Activated CD4-positive, alpha-beta T cell treated with anti-CD3 and anti-CD28 coated beads for 4 hours (primary cell): ENCODE measurements at places on chromosomes 12 and 14.
A peak's percentile ranks its signal among the peaks of the same experiment; 100 is the strongest.

DNA sequence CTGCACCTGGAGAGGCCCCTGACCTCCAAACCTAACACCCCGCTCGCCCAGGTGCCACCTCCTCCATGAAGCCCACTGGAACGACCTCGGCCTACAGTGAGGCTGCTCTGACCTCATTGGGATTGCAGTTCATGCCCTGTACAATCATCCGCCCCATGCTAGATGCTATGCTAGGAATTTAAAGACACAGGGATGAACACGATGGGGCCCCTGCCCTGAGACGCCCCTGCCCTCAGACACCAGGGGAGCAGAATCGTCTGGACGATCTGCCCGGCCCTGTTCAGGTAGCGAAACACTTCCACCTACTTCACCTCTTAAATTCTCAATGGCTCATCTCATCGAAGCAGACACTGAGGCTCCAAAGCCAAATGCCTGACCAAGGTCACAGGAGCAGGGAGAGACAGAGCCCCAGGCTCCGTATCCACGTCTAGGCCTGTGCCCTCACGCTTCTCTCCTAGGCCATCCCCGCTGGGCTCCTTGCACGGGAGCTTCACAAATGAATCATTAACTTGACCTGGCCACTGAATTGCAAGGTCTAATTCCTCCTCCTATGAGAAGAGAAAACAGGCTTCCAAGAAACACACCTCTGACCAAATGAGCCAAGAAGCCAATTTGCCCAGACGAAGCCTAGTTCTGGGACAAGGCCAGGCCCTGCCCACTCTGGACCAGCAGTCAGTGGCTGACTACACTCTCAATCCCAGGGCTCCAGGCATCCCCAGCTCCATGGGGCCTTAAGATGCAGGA, 35.2 kb downstream of the SCARB1 start:
- DNase-seq = no peak

GRCh38 chr12:101854747-101855146, 22.6 kb upstream of the DRAM1 start:
- no peak for DNase-seq

- no peak for DNase-seq
Measured at GRCh38 chr14:27389402-27389801, 791.6 kb upstream of the NOVA1 start.

GRCh38 chr12:27344246-27344645, 11.6 kb downstream of the BMAL2 start:
- no peak for DNase-seq

- DNase-seq = no peak
Measured at GRCh38 chr14:99325016-99325415, 53.0 kb upstream of the BCL11B start.

GRCh38 chr12:96776908-96777307, 130.1 kb upstream of the NEDD1 start:
- DNase-seq = no peak

DNA sequence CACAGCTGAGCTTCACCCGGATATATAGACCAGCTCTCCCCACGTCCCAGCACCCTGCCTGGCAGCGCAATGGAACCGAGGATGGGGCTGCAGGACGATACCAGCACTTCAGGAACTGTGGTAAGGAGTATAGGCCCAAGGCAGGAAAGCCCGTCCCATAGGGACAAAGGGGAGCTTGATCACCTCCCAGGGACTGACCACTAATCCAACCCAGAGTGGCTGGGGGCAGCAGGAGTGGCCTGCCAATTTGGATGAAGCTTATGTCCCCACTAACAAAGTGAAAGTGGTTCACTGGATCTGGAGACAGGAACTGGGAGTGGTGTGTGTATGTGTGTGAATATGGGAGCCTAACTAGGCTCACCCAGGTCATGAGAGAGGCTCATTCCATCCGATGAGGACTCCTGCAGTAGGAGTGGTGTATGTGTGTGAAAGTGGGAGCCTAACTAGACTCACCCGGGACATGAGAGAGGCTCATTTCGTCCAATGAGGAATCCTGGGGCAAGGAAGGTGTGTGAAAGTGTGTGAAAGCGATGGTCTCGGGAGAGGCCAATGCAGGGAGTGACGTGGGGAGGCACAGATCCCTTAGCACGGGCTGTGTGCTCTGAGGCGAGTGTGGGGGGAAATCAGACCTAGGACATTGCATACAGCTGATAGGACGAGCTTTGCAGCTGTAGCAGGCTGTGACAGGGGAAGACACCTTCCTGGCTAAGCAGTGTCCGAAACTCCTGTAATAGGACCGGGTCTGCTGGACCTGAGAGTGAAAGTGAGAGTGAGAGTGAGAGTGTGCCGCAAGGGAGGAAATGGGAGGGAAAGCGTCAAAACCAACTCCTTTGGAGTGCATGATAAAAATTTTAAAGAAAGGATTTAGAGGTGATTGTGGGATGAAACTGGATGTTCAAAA, 25.7 kb downstream of the KLRK1 start:
- DNase-seq = peak; percentile 17

GRCh38 chr14:66380143-66380542, 106.0 kb upstream of the CCDC196 start:
- no peak for DNase-seq

- no peak for DNase-seq
Measured at GRCh38 chr12:64318605-64319004, 72.0 kb downstream of the C12orf56 start.

DNA sequence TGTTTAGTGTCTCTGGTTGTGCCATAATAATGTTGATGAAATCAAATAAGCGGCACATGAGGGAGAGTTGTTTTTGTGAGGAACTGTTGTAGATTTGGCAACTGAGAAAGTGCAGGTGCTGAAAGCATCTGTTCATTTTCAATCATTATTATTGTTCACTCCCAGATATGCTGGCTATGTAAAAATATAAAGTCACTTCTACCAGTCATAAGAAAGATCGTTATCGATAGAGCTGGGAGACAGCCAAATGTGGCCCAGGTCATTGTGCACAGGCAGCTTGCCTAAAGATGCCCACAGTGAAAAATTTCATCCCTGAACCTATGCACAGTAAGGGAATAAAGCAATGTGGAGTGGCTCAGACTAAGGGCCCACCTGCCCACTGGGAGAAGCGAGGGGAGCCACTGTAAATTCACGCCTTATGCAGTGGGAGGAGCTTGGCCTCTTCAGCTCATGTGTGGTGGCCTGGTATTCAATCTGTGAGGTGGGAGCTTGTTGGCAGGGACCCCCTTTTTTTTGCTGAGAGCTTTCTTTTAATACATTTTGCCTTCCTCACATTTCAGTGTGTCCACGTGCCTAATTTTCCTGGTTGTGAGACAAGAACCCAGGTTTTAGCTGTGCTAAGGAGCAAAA, 1490.8 kb upstream of the TMEM132C start:
- DNase-seq = no peak

GRCh38 chr12:103880299-103881142, 39.5 kb upstream of the NT5DC3 start:
- no peak for DNase-seq

DNA sequence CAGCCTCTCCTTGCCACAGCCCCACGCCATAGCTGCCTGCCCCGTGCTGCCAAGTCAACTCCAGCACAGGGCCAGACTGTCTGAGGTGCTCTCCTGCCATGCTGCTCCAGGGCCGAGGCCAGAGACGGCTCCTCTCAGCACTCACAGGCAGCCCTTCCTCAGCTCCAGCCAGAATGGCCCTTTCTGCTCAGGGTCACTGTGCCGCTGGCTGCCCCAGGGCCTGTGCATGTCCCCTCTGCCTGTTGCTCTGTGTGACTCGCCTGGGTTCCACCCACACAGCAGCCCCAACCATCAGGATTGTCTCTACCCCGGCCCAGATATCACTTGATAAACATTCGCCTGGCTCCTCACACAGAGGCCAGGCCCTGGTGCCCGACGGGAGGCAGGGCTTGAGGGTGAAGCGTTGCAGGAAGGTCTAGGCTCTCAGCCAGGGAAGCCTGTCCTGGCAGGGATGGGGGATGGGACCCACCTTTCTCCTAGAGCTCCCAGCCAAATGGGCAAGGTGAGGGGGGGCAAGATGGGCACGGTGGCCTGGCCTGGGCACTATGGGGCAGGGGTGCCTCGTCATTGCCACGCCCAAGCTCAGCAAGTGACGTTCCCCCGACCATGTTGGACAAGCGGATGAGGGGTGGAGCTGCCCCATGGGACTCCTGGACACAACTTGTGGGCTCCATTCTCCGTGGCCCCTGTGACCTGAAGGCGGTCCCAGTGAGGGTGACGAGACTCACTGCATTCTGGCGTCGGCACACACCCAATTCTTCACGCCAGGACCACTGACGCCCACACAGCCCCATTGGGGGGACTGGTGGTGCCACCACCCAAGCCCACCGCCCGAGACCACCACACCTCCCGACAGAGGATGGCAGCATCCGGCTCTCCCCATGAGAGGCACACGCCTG, 27.4 kb upstream of the BTBD6 start:
- no peak for DNase-seq

GRCh38 chr12:5912011-5912410, 33.0 kb downstream of the ANO2 start:
- no peak for DNase-seq

GRCh38 chr12:12943586-12944260, 8.2 kb downstream of the GPRC5D start:
- DNase-seq = no peak

DNA sequence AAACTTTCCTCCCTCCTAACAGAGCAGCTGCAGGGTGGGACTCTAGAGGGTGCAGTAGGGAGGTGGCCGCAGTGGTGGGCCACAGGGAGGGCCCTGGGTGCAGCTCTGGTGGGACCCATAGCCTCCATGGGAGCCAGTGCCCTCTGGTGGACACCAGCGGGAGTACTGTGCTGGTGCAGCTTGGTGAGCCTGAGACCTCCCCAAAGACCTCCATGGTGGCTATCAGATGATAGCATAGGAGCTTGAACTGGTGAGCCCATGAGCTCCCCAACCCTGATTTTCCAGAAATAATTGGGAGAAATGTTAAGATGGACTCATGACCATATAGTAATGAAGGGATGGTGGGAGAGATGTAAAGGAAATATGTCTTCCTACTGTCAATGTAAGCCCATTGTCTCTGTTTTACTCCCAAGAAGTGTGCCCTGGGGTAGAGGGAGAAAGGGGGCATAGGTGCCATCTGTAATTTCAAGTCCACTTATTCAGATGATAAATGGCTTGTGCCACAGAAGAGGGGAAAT, 98.7 kb downstream of the GAS2L3 start:
- DNase-seq = peak; percentile 14

DNA sequence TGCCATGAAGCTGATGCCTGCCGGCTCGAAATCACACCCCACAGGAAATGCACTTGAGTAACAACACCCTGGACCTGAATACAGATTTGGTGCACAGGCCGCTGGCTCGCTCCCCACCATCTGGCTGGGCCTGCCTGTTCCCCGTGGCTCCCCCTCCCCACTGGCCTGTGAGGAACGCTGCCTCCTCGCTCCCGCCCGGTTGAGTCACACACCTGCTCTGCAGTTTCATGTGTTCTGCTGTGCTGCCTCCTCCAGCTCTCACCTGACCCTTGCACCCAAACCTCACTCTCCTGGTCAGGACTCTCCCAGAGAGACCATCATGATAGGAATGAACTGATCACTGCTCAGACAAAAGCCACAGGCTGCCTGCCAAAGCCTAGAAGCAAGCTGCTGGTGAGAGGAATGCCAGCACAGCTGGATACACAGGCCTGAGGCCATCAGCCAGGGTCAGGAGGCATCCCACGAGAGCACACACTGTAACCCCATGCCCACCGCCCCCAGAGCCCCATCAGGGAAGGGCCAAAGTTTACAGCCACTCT, 3.8 kb upstream of the SIVA1 start:
- no peak for DNase-seq

DNA sequence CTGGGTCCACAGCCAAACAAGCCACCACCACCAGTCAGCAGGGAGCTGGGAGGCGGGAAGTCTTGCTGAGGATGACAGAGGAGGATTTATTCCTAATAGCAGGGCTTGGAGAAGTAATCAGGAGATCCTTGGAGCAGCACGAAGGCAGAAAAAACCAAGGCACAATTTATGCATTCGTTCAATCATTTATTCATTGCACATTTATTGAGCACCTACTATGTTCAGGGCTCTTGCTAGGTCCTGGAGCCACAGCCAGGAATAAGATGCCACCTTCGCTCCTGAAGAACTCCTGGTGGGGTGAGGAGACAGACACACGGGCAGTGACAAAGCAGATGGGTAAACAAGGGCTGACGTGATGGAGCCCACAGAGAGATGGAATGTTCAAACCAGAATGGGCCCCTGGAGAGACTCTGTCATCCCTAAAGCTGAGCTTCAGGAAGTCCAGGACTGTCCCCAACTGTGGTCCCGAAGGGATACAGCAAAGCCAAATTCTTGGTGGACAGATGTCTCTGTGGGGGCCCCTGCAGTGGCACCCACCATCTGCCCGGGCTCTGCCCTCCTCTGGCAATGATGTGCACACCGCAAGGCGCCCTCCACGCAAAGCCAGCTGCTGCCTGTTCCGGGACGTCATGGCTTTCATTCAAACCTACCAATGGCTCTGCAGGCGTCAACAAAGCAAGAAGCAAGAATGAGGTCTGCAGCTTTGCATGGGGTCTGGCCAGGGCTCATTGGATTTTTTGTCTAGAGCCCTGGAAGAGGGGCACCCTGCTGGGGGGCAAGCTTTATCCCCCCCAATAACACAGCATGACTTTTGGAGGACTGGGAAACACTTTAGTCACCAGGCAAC, 3.0 kb upstream of the TESC start:
- DNase-seq = no peak

DNA sequence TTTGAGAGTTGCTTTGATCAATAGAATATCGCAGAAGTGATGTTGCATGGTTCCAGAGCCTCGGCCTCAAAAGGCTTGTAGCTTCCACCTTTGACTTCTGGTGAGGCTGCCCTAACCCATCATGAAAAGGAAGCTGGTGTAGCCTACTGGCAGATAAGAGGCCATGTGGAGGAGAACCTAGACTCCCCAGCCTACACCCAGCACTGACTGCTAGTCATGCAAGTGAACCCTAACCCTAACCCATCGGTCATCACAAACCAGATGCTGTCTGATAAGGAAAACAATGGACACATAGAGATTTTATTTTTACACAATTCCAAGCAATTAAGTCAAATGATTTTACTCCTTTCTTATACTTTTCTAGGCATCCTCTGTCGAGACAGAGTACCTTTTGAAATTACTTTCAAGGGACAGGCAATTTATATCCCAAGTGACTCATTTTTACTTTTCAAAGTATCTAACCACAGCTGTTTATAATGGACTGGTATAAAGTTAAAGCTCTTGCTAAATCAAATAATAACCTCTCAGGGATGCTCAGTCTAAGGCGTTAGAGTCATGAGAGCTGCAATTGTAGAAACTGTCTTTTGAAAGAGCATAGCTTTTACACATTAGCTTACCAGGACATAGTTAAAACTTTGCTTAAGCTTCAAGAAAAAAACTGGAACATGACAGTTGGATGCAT, 17.6 kb downstream of the PTPRB start:
- DNase-seq = no peak

DNA sequence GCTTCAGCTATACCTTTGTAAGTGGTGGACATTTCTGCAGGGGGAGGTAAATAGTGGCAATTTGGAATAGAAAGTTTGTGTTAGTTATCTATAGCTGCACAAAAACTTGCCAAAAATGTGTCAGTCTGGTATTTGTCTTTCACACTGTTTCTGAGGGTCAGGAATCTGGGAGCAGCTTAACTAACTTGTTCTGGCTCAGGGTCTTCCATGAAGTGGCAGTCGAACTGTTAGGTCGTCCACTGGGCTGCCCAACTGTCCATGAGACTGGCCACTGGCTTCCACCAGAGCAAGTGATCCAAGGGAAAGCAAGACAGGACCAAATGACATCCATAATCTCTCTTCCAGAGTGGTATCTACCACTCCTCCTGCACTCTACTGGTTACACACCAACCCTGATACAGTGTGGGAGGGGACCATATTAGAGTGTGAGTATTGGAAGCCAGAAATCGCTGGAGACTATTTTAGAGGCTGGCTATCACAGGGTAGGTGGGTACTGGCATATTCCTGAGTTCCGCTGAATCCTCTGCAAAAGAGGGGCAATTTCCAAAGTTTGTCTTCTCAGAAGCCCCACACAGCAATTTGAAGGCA, 60.9 kb downstream of the DYRK2 start:
- no peak for DNase-seq
